NCI-H2081 treated with DMSO at 0.1 percent for 48 hours (cell line): ENCODE measurements at places on chromosomes 1 and 21.

DNA sequence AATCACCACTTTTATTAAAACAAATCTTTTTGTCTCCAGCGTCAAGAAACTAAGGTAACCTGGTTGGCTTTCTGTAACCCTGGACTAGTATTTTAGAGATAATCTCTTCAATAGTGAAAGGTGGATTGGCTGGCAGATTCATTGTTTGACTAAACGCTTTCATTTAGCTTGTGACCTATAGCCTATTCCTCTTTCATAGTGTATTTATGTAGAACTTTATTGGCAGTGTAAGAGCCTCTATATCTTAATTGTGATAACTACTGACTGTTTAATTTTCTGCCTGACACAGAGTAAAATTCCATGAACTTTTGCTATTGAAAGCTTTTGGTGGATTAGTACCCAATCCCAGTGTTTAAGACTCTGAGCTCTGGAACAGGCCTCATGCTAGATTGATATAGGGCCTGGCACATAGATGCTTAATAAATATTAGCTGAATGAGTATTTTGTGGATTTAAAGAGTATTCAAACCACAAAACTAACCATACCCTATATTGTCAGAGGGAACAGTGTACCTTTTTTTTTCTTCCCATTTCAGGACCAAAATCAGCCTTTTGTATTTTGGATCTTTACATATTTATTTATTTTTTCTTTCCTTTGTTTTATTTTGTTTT, 34.8 kb downstream of the AK4 start:
- DNase-seq, result no peak

GRCh38 chr1:11098931-11099309, 749 bp downstream of the EXOSC10 start:
- DNase-seq, result no peak

DNA sequence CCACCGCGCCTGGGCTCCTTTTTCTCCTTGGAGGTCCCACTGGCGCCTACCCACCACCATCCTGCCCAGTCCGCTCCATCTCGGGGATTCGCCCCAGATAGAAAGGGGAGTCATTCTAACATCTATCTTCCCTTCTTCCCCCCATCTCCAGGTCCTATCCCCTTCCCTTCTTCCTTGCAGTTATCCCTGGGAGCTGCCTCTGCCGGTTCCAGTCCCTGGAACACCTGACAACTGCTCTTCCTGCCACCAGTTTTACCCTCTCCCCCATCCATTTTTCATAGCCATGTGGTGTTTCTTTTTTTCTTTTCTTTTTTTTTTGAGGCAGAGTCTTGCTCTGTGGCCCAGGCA, 12.0 kb upstream of the COL16A1 start:
- no peak for DNase-seq

GRCh38 chr21:31667639-31668038, 8.1 kb downstream of the SOD1 start:
- no peak for DNase-seq

- no peak for DNase-seq
Measured at GRCh38 chr1:167627865-167628641, 2.0 kb upstream of the RCSD1 start.

- DNase-seq, result no peak
Measured at GRCh38 chr1:84510165-84510564, 3.8 kb upstream of the GNG5 start.

DNA sequence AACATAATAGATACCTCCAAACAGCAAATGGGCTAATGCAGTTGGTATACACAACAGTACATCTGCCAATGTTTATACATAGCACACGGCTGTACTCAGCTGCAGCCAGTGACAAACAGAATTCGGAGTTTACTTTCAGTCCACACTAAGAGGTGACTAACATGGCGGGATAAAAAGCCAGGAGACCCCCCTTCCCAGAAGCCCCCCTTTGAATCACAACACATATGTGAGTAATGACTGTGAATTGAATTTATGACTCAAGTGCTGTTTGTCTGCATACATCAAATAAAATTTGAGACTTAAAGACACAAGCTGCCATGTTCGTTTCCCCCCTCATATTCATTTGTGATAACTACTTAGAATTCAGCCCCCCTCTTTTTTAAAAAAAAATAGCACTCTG, 113.2 kb downstream of the RUNX1 start:
- DNase-seq, result no peak

GRCh38 chr1:19504796-19505692, 19.7 kb upstream of the CAPZB start:
- no peak for DNase-seq

DNA sequence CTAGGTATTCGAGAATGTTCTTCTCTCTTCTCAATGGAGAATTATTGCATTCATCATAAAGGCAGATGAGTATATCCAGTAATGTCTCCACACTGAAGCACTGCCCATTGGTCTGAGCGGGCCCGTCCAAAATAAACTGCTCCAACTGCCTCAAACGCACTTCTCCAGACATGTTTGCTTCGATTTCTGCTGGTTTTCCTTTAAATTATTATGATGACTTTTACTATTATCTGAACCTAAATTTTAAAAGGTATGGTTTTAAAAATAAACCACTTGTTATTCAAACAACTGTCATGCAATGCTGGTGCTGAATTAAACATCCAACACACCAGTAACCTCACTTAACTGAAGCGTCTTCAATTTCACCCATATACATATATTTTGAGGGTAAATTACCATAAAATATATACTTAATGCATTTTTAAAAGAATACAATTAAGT, 1.3 kb downstream of the CDC42BPA start:
- no peak for DNase-seq

- no peak for DNase-seq
Measured at GRCh38 chr1:29057700-29058099, 66.0 kb downstream of the TMEM200B start.

DNA sequence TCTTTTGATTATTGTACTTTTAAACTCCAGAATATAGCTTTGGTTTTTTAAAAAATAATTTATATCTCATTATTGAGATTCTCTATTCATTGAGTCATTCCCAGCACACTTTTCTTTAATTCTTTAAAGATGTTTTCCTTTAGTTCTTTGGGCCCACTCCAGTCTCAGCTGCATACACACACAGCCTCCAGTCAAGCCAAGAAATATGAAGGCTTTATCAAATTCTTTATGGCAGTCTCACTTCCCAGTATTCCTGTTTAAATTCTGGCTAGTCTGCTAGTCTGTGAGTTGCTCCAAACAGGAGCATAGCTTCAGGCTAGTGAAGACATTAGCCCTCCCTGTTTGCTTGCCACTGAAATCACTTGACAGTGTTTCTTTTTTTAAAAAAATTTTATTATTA, 61.2 kb downstream of the CRP start:
- DNase-seq, result no peak

GRCh38 chr1:27569088-27569460, 34.9 kb downstream of the AHDC1 start:
- DNase-seq, result no peak

DNA sequence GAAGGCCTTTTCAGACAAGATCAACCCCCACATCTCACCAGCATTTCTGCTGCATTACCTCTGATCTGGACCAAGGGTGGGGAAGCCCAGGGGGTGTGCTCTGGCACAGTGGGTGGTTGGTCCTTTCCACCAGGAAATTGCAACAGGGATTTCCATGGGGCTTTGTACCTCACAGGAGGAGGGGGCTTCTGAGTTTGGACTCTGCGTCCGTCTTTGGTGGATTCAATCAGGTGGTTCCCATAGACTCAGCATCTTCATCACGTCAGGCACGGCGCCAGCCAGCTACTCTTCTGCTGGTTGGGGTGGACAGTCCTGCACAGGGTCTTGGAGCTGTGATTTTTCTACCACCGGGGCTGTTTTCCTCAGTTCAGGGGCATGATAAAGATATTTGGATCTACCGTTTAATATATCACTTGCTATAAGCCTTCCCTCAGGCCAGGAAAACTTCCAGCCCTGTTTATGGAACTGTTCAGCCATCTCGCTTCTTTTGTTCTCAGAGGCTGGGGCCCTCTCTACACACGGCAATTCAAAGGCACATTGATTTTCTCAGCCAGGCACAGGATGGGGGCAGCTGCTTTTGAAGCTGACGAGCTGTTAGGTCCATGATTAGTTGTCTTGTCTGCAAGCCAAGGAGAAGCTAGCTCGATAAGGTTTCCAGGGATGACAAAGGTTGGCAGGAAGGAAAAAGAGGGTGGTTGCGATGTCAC, 467.3 kb downstream of the CAMTA1 start:
- no peak for DNase-seq

- no peak for DNase-seq
Measured at GRCh38 chr1:34750610-34751009, 4.2 kb upstream of the GJB5 start.

DNA sequence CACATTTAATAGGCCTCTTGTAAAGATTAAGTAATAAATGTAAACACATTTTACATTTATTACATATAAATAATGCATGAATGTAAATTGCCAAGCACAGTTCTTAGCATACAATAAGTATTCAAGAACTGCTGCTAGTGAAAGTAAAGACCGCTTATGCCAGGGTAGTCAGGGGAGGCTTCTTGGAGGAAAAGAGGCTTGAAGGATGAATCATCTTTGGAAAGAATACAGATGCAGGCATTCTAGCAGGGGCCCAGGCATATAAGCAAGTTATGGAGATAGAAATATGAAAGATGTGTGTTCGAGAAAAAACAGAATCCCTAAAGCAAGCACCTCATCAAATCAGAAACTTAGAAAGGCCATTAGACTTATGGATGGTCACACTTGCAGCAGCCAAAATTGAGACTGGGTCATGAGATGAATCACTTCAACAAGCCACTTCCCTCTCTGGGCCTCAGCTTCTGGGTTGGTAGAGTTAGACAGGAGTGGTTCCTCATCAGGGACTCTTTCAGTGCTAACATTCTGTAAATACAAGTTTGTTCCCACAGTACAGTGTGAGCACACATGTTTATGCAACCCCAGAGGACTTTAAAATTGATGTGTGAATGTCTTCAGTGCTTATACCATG, 79.8 kb upstream of the ROR1 start:
- DNase-seq, result no peak

- DNase-seq, result no peak
Measured at GRCh38 chr21:22450507-22450906, 1452.3 kb downstream of the NCAM2 start.

DNA sequence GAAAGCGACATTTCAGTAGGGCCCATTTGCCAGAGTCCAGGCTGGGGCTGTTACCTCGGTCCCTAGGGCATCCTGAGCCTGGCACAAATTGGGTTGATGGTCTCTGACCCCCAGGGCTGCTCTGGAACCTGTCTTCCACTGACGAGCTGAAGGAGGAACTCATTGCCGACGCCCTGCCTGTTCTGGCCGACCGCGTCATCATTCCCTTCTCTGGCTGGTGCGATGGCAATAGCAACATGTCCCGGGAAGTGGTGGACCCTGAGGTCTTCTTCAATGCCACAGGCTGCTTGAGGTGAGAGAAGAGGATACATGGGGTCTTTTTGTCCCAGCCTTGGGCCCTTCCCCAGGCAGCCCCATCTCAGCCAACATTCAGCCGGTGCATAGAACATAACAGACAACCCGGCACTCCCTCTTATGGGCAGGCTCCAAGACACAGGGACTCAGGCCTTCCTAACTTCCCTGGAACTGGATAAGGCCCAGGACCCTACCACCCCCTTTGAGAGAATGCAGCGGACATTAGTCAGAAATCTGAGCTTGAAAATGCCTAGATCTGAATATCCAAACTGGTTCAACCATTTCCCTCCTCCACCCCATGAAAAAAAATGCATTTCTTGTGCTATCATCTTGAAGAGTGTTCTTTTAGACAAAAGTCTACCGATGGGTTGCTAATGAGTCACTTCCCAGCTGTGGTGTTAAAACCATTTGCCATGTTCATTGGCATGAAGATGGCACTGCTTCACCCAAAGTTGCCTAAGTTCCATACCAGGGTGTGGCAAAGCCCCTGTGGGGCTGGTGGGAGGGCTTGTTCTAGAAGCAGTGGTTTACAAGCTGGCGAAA, 35.4 kb downstream of the PKP1 start:
- DNase-seq, result no peak
